ENCODE measurements at places on chromosomes 1 and 21. TPM values are rescaled to one million over a fixed set of nuclear protein-coding genes. Genes with fewer than 3 reads are reported as not detected.

STIL gene
- total RNA-seq: 17.1 TPM

TRIM67 gene
- total RNA-seq: not detected

TNFRSF4 gene
- total RNA-seq: not detected

AMY1A gene
- not detected for total RNA-seq

ARHGEF10L gene
- 16.1 TPM for total RNA-seq

CR1L gene
- not detected for total RNA-seq

CORT gene
- total RNA-seq: 0.22 TPM

DIO1 gene
- total RNA-seq: not detected

LCE1B gene
- not detected for total RNA-seq

DNA sequence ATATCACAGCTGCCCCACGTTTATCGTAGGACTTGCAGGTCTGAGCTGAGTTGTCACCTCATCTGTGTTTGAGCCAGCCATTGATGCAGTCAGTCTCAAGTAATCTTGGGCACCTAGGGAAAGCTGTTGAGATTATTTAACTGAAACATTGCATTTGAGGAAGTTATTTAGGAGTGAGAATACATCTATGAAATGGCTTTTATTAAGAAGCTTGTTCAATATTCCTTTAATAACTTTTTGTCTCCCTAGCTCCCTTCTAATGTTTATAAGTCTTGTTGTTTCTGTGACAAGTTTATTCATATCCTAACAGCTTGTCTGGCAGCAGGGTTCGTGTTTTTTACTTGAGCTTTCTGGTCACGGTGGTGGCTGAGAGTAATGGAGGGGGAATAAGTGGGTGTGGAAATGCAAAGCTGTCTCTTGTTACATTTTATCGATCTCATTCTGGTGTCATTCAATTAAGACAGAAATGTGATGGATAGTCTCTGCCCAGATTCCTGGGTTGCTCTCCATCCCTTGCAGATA is 555.9 kb downstream of the USP25 start:
- DNase-seq: no peak

GRCh38 chr1:162687870-162688269 is 55.6 kb downstream of the DDR2 start:
- peak; percentile 59 for DNase-seq

GRCh38 chr1:104156738-104157137 is 407.0 kb downstream of the AMY1C start:
- no peak for DNase-seq

GRCh38 chr1:11731691-11732283 is 4.1 kb upstream of the AGTRAP start:
- peak; percentile 83 for DNase-seq

DNA sequence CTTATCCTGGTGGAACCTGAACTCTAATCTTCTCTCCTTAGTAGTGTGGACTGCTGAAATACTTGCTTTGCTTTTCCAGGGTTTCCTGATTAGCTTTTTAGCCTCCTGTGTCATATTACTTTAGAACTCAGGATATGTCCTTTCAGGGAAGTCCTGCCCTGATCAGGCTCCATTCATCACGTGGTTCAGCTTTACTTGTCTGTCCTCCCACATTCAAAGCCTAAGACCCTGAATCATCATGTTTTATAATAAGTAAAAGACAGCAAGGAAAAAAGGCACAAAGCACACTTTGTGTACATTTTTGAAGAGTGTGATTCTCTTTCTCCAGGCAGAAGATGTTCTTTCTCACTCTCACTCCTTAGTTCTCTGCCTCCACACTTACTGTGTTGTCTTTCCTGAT is 70.6 kb downstream of the PATJ start:
- peak; percentile 4 for DNase-seq

GRCh38 chr1:31939484-31940329 is 1.5 kb upstream of the PTP4A2 start:
- DNase-seq: peak; percentile 88

- DNase-seq: peak; percentile 24
These were observed 20.6 kb upstream of the TTC34 start for GRCh38 chr1:2821966-2822620.

DNA sequence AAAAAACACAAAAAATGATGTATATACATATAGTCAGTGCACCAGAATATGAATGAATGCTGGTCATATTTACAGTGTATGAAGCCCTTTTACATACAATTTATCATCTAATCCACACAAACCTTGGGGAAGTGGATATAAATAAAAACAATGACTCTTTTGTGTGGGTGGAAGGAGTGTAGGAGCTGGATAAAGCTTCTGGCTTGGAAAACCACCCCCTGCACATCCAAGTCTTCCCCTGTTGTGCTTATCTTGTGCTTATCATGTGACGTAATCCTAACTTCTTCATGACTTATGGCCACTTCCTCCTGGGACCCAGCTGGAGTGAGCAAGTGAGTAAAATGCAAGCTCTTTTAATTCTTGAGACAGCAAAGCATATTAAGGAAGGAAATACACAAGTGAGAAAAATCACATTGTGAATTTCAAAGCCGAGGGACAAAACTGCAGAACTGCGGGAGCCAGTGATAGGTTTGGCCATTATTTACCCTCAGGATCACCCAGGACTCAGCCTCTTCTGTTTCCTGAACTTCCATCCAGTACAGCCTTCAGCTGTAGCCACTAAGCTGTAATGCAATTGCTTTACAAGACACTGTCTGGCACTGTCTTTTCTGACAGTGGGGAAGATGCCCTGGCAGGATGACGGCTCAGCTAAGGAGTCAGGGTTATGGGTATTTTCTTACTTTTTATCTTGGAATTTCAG is 104.0 kb upstream of the PPM1J start:
- DNase-seq: peak; percentile 63

DNA sequence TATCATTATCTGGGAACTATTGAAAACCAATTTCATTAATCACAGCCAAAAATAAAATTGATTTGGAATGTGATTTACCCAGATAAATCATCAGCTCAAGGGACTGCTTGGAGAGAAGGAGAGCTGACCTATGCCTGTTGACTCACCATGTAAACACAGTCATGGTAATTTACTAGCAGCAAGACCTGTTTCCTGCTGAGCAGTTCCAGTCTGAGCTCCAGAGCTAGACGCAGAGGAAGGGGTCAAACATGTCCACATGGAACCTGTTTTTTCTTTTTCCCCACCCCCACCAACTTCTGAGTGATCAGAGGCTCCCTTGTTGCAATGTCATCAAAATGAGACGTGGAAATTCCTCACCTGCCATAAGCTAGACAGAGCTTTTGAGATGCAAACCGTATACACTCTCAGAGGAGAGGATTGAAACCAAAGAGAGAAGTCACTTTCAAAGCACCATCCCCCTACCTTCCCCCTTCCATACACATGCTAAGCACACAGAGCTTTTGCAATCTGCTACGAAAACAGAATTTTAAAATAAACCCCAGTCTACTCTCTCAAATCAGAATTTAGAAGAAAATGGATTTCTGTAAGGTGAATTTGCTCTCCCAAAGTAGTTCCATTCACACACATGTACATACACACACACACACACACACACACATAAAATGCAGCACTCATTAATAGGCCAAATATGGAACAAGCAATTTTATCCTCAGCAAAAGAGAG is 55.9 kb upstream of the PTGFRN start:
- peak; percentile 86 for DNase-seq

- no peak for DNase-seq
These were observed 12.7 kb downstream of the ADAMTS1 start for GRCh38 chr21:26832546-26832945.

GRCh38 chr1:154902938-154903566 is 33.0 kb upstream of the KCNN3 start:
- no peak for DNase-seq

DNA sequence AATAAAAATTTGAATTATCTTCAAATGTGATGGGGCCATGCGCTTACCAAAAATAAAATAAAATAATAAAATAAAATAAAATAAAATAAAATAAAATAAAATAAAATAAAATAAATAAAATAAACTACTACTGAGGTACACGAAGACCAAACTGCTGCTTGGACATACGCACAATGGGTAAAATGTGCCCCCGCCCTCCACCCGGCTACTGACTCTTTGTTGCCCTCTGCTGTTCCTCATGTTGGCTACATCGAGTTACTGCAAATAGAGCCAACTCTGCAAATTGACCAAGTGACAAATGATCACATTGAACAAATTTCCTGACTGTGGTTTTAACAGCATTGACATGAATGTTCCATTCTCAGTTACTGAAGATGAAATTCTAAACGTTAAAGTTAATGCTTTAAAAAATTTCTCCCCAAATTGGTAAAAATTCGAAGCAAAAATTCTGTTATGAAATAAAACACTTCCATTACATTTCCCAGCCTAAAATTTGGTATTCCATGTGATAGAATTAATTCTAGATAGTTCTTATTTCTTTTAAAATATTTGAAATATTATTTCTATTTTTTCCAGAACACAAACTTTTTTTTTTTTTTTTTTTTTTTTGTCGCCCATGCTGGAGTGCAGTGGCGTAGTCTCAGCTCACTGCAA is 18.8 kb upstream of the MAP1LC3C start:
- peak; percentile 72 for DNase-seq

- peak; percentile 69 for DNase-seq
These were observed 10.6 kb downstream of the PADI1 start for GRCh38 chr1:17215545-17215890.

- no peak for DNase-seq
These were observed at the start of gene TMPRSS2 for GRCh38 chr21:41507521-41508414. TSS of gene TMPRSS2 (minus strand) at chr21:41508158. CDS start at chr21:41498133, 10,025 bp downstream.

DNA sequence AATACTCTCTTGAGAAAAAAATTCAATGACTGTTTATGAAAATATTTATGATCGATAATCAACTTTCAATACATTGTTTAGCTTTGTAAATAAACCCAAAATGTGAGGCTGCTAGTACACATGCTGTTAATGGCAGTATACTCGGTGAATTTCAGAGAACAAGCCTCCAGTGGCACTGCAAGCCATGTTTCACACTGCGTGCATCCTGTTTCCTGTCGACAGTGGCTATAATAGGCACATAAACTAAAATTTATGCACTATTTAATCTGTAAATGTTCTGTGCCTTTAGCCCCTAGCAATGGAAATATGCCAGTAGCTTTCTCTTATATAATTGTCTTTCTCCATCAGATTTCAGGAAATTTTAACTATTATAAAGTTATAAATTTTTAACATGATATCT is 26.3 kb upstream of the RGS18 start:
- no peak for DNase-seq

DNA sequence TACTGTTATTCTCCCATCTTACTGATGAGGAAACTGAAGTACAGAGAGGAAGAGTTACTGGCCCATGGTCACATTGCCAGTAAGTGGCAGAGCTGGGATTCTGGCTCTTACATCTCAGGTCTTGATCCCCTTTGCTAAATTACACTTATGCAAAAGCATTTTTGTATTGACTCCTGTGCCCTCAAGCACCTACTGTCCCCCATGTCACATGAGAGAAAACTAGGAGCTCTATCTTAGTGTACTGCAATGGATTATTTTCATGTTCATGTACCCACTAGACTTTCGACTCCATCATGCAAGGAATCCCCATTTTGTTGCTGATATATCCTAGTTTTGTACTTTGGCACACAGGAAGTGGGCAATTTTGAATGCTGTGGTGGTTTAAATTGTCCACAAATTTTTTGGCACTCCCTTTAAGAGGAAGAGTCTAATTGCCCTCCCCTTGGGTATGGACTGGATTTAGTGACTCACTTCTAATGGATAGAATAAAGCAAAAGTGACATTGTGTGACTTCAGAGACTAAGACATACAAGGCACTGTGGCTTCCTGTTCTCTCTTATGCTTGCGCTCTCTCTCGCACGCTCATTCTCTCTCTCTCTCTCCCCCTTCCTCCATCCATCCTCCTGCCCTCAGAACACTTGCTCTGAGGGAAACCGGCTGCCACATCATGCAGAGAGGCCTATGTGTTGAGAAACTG is 43.5 kb upstream of the JAK1 start:
- DNase-seq: no peak

DNA sequence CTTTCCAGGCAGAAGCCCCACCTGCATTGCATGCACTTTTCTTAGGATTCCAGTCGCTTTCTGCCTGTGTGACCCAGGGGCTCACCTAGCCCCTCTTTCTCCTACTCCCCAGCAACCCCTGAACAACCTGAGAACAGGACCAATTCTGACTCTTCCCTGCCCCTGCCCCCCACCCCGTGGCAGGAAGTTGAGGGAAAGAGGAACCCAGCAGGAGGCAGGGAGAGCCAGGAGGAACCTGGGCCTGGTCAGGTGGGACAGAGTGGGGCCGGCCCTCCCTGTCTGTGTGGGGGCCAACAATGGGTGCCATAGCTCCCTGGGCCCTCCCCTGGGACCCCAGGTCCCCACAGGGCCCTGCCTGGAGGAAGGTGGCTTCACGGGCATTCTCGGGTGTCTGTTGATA is 6.1 kb downstream of the BMP8A start:
- no peak for DNase-seq

- peak; percentile 81 for DNase-seq
These were observed at the start of gene S1PR1 for GRCh38 chr1:101236516-101237228. TSS of gene S1PR1 (plus strand) at chr1:101237019. CDS start at chr1:101238985, 1,966 bp downstream.

DNA sequence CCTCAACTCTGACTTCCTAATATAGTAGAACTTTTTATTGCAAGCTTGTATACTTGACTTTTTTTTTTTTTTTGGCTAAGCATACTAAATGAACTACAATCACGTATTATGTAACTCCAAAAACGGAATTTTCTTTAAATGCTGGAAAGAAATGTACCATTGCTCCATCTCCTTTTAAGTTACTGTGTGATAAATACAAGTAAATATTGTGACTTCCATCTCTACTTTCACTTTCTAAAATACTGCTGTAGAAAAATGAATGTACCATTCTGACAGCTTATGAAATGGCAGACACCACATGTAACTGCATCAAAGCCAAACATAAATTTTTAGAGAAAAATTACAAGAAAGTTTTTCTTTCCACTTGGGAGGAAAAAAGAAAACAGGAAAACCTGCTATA is 54.7 kb downstream of the ASH1L start:
- DNase-seq: no peak
